ENCODE measurements at places on chromosomes 7 and 10.

DNA sequence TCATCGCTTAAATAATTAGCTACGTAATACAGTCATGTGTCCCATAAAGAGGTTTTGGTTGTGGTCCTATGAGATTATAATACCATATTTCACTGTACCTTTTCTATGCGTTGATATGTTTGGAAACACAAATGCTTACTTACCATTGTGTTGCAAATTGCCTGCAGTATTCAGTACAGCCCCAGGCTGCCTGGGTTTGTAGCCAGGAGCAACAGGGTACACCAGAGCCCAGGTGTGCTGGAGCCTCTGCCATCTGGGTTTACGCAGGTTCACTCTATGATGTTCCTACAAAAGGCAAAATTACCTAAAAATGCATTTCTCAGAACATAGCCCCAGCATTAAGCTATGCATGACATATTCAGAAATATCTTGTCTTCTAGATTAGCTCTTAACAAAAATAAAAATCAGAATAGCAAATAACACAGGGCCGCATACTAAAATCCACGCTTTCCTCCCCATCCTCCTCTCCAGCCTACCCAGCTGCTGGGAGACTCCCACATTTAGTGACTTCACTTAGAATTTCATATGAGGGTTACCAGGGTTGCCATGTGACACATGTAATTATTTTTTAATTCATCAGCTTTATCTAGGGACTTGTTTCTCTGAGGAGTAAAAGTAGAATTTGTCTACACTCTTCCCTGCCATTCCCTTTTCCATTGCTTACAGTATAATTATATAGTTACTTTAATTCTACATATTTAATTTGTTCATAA is 559.0 kb upstream of the ADARB2 start:
- DNase-seq, result no peak

DNA sequence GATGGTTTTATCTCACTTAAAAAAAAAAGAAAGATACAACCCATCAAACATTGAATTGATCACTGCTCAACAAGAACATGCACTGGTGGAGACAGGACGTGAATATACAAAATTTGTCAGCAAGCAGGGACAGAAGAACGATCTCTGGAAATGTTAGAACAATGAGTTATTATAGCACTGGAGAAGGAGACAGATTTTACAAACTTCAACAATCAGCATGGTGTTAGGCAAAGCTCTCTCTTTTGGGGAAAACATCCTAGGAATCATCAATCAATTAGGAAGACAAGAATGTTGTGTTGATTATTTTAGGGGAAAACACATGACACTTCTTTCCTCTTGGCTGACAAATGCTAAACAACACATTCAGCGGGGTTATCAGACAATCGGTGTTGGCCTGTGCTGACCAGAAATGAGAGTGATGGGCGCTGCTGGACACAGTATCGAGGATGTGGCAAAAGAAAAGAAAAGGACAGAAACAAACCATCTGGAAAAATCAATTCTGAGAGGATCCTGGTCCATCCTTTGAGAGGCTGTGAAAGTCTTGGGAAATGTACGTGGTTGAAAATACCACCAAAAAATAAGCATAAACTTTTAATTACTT is 103.9 kb downstream of the RAPGEF5 start:
- DNase-seq, result no peak

GRCh38 chr7:128792471-128793180 is 858 bp downstream of the CCDC136 start:
- no peak for DNase-seq

DNA sequence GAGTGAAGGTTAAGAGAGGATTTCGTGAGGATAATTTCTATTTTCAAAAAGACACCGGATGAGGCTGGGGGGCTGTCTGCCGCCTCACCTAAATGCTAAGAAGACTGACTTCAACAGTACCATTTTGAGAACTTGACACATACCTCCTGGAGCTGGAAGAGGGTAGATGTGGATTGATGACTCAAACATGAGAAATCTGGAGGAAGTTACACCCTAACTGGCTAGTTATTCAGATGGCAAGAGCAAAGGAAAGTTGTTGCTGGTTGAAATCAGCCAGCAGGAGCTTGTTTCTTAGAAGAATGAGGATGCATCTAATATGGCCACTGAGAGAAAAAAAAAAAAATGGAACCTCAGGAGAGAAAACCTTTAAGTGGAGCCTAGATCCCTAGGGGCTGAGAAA is 76.2 kb upstream of the KIAA1217 start:
- DNase-seq, result no peak

- no peak for DNase-seq
These were observed 57.7 kb downstream of the PPP1R3C start for GRCh38 chr10:91575044-91575610.

- DNase-seq, result no peak
These were observed 5.0 kb downstream of the RBAK start for GRCh38 chr7:5050676-5051075.

GRCh38 chr10:131670341-131670740 is 230.5 kb upstream of the PPP2R2D start:
- no peak for DNase-seq

DNA sequence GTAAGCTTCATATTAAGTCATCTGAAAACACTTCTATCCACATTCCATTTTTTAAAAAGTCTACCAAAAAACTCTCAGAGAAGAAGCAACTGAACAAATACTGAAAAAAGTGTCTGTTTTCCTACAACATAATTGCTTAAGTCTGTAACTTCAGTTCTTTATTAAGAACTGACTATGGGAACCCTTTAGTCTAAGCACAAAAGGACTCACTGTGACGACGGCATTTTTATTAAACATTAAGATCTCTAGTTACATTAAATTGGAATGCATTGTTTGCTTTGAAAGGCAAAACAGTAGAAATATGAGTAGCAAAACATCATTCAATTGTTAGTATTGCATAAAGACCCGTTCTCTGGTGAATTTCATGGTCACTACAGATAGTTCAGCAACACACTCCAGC is 5.8 kb upstream of the FAM3C start:
- no peak for DNase-seq

GRCh38 chr10:58219875-58220274 is 47.8 kb downstream of the IPMK start:
- no peak for DNase-seq

GRCh38 chr10:18005445-18005780 is 53.7 kb downstream of the SLC39A12 start:
- DNase-seq, result no peak

GRCh38 chr7:114931656-114932011 is 9.7 kb downstream of the MDFIC start:
- DNase-seq, result no peak

DNA sequence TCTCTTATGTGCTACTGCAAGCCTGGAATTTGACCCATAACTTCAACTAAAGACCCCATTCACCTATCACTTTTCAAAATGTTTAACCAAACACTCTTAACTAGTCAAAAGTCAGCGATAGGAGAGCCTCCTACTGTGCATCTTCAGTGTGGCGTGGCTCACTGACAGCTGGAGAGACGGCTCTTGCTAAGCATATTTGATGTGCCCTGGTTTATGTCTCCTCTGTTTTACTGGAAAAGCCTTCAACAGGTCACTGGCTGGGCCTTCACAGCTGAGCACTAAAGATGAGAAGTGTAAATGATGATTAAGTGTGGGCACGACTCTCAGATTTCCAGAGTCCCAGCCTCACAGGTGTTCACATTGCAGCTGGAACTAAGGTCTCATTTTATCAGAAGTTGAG is 472.1 kb downstream of the SEMA3D start:
- no peak for DNase-seq

- DNase-seq, result no peak
These were observed 46.2 kb downstream of the MINDY4 start for GRCh38 chr7:30817371-30817767.

GRCh38 chr7:15684871-15685270 is 1.6 kb downstream of the MEOX2 start:
- no peak for DNase-seq

- no peak for DNase-seq
These were observed 193.9 kb downstream of the TCERG1L start for GRCh38 chr10:131117416-131118212.

DNA sequence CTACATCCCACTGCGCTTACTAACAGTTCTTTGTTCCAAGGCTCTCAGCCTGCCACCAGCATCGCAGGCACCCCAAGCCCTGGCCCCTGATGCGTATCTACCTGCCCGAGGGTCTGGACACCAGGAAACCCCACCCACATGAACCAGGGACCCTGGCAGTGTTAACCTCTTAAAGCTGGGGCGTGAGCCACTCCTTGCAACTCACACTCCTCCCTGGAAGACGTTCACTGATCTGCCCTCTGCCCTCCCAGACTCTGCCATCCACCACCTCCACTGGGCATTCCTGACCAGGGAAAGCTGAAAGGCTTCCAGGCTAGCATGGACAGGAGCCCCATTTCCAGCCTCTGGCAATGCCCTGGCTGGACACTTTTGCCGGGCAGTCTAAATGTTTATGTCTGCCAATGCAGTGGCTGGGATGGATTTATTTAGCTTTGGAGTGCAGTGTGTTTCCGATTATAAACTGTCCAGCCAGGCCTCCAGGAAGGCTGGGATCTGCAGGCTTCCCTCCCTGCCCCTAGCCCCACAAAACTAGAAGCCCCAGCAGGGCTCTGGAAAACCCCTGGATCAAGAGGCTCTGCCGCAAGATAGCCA is 117.5 kb downstream of the NEURL1 start:
- no peak for DNase-seq

- no peak for DNase-seq
These were observed 60.0 kb downstream of the DGKB start for GRCh38 chr7:14842523-14842922.

DNA sequence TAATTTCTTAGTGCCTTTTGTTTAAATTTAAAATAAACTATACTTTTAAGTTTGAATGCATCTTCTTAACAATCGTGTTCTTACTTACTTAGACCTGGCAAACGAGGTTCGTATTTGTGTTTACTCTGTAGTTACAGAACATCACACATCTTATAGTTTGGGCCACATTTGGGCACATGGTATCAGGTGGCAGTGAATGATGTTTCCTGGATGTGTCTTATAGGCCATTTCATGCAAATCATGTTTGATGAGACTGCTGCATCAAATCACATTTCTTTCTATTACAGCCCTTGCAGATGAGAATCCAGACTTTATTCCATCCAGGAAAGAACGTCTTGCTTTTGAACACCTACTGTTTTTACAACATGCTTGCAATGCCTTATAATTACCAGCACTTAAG is 78.5 kb downstream of the RBM33 start:
- DNase-seq, result no peak

DNA sequence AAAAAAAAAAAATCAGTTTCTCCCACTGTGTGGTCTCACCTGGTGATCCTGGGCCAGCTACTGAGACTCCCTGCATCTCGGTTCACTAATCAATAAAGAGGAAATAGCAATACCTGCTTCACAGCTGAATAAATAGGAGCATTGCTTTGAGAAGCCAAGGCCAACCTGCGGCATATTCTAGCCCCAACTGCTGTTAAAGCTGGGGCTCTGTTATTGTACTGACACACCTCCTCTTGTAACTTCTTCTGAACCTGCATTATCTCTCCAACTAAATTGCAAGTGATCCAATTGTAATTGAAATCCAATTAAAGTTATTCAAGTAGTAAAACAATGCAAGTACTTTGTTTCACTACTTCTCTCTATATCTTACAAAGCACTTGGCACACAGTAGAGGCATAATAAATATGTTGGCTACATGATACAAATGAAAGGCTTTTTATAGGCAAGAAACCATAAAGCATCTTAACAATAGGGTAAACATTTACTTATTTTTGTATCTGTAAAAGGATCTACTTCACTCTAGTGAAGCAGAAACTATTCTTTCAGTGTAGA is 38.4 kb downstream of the AMPH start:
- no peak for DNase-seq

GRCh38 chr10:24579906-24580305 is 143.8 kb downstream of the ARHGAP21 start:
- no peak for DNase-seq

GRCh38 chr7:10696064-10696463 is 277.6 kb upstream of the PHF14 start:
- DNase-seq, result no peak

DNA sequence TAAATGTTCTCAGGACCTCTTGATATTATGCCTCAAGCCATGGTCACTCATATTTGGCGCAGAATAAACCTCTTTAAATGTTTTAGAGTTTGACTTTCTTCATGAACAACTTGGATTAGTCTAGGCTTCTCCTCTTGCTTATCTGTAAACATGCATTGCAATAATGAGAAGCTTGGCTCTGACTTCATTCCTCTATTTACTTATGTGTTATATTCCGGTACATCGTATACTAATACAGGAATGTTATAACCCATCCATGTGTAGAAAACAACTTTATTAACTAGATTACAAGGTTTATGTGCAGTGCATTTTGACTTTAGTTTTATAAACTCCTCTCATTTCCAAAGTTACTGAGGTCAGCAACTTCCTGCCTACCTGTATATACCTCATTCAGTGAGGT is 944.3 kb upstream of the GHITM start:
- no peak for DNase-seq

- no peak for DNase-seq
These were observed 545.9 kb downstream of the KCNMA1 start for GRCh38 chr10:77091597-77092165.

- no peak for DNase-seq
These were observed 169.7 kb upstream of the RHEB start for GRCh38 chr7:151689196-151689971.

DNA sequence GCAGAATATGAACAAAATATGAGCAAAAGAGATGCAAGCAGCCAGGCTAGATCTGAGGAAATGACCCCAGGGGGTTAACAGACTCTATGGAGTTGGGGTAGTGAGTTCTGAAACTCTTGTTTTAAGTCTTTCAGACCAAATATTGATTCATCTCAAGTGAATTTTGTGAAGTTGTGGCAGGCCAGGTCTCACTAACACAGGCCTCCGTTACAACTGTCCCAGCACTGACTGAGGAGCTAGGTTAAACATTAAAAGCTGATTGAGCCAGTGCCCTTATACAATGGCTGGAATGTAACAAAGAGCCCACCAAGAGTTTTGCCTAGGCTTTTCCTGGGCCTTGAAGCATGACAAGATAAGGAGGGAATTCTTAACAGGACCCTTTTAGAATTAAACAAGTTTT is 192.3 kb upstream of the STK17A start:
- DNase-seq, result no peak

GRCh38 chr7:100824499-100825214 is 2.7 kb downstream of the EPHB4 start:
- no peak for DNase-seq

DNA sequence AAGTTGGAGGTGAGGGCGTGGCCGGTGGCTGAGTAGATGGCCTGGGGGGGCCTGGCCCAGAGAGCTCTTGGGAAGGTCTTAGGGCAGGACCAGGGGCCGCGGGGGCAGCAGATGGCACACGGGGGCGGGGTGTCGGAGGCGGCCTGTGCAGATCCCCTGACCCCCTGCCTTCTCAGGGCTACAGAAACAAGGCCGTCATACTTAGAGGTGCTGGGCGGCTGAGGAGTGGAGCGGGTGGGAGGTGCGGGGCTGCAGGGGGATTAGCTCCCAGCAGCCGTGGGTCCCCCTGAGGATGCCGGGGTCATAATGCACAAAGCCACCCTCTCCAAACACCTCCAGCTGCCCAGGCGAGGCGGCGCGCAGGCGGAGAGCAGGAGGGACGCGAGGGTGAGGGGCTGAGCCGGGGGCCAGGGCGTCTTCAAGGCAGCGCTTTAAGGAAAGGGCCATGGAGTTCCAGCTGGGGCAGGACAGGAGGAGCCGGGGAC is 40.4 kb upstream of the ZNF32 start:
- DNase-seq, result no peak
